ENCODE measurements at places on chromosomes 5 and 9. TPM values are rescaled to one million over a fixed set of nuclear protein-coding genes. Genes with fewer than 3 reads are reported as not detected.

The IL4 gene
- total RNA-seq = not detected

The SKP2 gene
- total RNA-seq = 50.3 TPM

The PDZD2 gene
- total RNA-seq = 0.75 TPM

The SAPCD2 gene
- total RNA-seq = 3.5 TPM

The IFNK gene
- total RNA-seq = not detected

The PCDHA7 gene
- not detected for total RNA-seq

The SLC6A3 gene
- total RNA-seq = not detected

The CNTNAP3 gene
- total RNA-seq = not detected

The FAM221B gene
- not detected for total RNA-seq

The BRIX1 gene
- 73.9 TPM for total RNA-seq

The FBLL1 gene
- total RNA-seq = not detected

The ZNF483 gene
- total RNA-seq = 8.2 TPM

The MLANA gene
- total RNA-seq = not detected

The LCN15 gene
- total RNA-seq = not detected

The VLDLR gene
- 11.9 TPM for total RNA-seq

The PTPRD gene
- not detected for total RNA-seq

The DOLPP1 gene
- 36.1 TPM for total RNA-seq

The C9orf72 gene
- 19.6 TPM for total RNA-seq

The TMEM215 gene
- total RNA-seq = not detected

The MUSK gene
- not detected for total RNA-seq

The CYLC2 gene
- total RNA-seq = not detected

The GRM6 gene
- not detected for total RNA-seq

The ALDH1A1 gene
- not detected for total RNA-seq

The C5orf58 gene
- not detected for total RNA-seq

The NUDCD2 gene
- 60.5 TPM for total RNA-seq

The MCIDAS gene
- total RNA-seq = 0.18 TPM

The CTXN3 gene
- total RNA-seq = not detected

The CDK7 gene
- 40.2 TPM for total RNA-seq

The DEPDC1B gene
- 40.4 TPM for total RNA-seq

The PCDHB5 gene
- total RNA-seq = not detected

The KCNMB1 gene
- not detected for total RNA-seq

The NSG2 gene
- not detected for total RNA-seq

The DPYSL3 gene
- 0.54 TPM for total RNA-seq

The C9orf50 gene
- not detected for total RNA-seq

The PCDHGA12 gene
- total RNA-seq = 0.16 TPM

The NUTM2G gene
- total RNA-seq = not detected

The LCN12 gene
- total RNA-seq = 0.64 TPM

The CCL21 gene
- not detected for total RNA-seq

The FAM219A gene
- total RNA-seq = 15.0 TPM

The CDH9 gene
- total RNA-seq = not detected

The BHMT gene
- not detected for total RNA-seq

The ADAMTS2 gene
- total RNA-seq = not detected

The MSX2 gene
- not detected for total RNA-seq

The POU5F2 gene
- total RNA-seq = 1.2 TPM

The MYOZ3 gene
- total RNA-seq = 0.09 TPM

The SPATA31A7 gene
- total RNA-seq = not detected

The ARHGEF39 gene
- 22.8 TPM for total RNA-seq

The HAPLN1 gene
- total RNA-seq = not detected

The GABRA6 gene
- not detected for total RNA-seq

The EXOSC3 gene
- 79.3 TPM for total RNA-seq

The CCDC112 gene
- total RNA-seq = 2.0 TPM

The SPINK1 gene
- total RNA-seq = not detected

The SLC4A9 gene
- 0.41 TPM for total RNA-seq

The ECSCR gene
- 1.9 TPM for total RNA-seq

The GLRA1 gene
- not detected for total RNA-seq

The PCDHGA9 gene
- 0.23 TPM for total RNA-seq

Data from activated naive CD4-positive, alpha-beta T cell treated with anti-CD3 and anti-CD28 coated beads, Interleukin-2, amount 50 U/mL, for 72 hours (primary cell).